ENCODE measurements at places on chromosomes 1 and 21.

GRCh38 chr21:43752758-43753438 lies 23.2 kb downstream of the CSTB start:
- DNase-seq, result no peak

DNA sequence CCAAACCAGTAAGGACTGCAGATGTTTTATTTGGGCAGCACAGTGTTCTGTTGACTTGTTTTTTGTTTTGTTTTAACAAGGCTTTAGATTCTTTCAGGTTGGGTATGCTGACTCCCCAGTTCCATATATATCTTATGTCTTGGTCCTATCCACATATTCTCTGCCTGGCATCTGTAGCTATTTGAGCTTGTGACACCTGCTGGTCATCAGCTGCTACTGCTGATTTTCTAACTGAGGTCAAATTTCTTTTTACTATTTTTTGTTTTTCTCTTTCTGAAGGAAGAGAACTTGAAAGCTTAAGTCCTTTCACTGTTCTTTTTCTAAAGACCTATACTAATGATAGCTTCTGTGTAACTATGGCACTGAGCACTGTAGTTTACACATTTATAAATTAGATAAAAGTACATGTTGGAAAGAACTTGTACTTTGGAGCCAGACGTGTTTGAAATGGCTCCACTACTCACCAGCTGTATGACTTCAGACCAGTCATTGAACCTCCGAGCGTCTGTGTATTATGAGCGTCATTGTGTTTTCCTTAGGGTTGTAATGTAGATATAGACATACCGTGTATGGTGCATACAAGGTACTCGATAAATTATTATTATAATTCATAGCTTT lies 109.4 kb downstream of the NRDC start:
- DNase-seq, result peak; percentile 8

GRCh38 chr1:116150368-116150767 lies 39.2 kb downstream of the MAB21L3 start:
- no peak for DNase-seq

DNA sequence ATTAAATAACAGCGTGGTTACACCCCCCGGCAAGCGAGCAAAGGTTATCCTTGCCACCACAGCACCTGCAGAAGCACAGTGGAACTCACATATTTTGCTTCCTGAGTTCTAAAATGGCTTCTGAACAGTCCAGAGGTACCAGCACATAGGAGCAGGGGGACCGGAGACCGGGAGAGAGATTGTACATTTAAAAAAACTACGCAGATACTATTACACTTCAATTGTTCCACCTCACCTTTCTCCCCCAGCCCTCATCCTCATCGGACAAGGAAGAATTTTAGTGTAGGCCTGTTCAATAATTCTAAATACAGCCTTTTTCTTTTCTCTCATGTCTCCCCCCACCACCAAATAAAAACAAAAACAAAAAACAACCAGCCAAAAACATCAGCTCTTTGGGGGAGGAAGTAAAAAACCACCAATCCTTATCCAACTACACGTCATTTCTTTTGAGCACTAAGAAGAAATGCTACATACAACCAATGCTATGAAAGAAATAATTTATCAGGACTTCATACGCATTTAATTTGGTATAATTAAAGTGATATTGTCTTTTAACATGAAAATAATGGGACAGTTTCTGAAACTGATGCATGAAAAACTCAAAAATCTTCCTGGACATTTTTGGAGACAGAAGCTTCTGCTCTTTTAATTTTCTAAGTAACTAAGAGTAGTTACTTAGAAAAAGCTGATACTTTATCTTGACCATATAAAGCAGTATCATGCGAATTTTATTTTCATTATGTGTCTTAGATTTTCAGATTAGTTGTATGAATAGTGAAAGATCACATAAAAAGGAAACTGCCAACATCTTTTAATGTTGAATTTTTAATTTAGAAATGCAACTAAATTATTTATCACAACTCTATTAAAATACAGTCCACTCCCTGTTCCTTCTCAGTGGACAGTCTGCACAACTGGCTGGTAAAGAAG lies 9.1 kb downstream of the CDKN2C start:
- DNase-seq, result no peak

GRCh38 chr21:42091899-42092508 lies 20.9 kb downstream of the UMODL1 start:
- no peak for DNase-seq

- DNase-seq, result no peak
Observed at GRCh38 chr1:69258842-69259241, 308.9 kb upstream of the LRRC7 start.

DNA sequence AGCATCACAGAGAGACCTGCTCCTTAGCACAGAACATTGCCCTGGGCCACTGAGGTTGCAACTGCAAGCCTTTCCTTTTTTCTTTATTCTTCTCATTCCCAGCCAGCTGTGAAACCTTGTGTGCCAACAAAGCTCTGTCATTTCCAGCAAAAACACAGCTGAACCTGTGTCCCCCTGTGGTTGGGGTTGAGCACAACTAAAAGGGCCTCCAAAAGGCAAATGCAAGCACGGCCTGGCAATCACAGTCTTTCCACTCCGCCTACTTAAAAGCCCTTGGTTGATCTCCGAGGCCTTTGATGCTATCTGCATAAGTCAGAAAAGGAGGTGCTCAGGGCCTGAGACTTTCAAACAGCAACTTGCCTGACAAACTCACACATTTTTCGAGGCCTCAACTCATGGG lies 32.7 kb downstream of the SUSD4 start:
- no peak for DNase-seq

DNA sequence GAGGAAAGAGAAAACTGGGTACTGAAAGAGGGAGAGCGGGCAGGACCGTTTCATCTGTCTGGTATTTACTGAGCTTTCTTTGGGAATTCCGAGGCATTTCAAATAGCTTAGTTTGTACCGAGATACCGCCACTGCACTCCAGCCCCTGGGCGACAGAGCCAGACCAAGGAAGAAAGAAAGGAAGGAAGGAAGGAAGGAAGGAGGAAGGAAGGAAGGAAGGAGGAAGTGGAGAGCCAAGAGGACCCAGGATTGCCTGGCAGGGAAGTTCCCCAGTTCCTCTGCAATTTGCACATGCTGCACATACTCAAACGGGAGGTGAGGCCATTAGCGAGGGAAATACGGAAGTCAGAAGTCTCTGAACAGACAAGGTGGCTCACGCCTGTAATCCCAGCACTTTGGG lies 961 bp upstream of the FUCA1 start:
- no peak for DNase-seq

DNA sequence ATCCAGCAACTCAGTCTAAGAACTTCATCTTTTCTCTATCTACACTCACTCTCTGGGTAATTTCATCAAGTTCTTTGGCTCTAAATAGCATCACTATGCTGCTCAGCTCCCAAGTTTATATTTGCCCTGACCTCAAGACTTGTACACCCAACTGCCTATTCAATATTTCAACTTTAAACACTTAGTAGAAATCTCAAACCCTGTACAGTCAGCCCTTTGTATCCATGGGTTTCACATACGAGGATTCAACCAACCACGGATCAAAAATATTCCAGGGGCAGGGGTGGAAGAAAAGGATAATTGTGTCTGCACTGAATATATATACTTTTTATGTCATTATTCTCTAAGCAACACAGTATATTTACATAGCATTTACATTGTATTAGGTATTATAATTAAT lies 13.9 kb downstream of the ASH1L start:
- no peak for DNase-seq

- DNase-seq, result no peak
Observed at GRCh38 chr1:77026135-77026534, 158.9 kb downstream of the ST6GALNAC5 start.

GRCh38 chr1:80827666-80828065 lies 973.1 kb upstream of the ADGRL2 start:
- DNase-seq, result no peak

DNA sequence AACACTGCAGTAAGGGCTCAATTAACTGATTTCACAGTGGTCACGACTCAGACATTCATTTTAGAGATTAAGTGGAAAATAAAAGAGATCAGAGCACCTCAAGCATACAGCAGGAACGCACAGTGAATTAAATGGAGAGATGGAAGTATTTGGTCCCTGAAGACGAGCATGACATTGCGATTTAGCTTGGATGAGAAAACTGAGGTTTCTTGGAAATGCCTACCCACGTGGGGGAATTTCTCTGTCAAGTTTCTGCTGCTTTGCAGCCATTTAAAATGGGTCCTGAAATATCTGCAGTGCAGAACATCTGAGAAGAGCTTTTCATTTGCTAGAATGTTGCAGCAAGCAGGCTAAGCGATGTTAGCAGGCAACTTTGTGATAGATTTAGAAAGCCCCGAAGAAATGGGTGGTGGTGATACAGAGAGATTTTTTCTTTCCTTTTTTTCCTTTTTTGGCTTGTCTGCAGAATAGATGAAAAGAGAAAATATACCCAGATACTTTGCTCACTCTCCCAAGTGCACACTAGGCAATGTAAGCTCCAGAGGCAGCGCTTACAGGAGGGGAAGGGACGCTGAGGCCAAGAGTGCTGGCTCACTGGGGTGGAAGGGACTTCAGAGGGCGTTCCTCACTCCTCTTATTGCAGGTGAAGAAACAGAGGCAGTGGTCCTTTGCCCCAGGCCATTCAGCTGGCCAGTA lies 258.0 kb downstream of the KCNJ6 start:
- no peak for DNase-seq

- no peak for DNase-seq
Observed at GRCh38 chr1:202952818-202953217, 5.3 kb downstream of the ADIPOR1 start.

- DNase-seq, result no peak
Observed at GRCh38 chr1:182332261-182333060, 59.1 kb downstream of the GLUL start.

GRCh38 chr1:156114919-156115513 lies 505 bp downstream of the LMNA start:
- DNase-seq, result no peak

DNA sequence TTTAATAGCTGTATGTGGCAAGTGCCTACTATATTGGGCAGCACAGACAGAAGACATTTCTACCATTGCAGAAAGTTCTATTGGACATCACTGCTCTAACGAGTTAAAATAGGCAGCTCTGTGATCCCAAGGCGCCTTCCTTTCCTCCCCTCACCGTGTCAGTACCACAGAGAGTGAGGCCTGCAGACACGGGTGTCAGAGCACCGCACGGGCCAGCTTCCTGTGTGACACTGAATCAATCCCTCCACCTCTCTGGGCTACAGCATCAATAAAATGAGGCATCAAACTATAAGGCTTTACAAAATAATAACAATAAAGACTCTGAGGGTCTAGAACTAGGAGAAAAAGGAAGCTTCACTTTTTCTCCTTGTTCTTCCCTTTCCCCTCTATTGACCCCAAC lies 246.7 kb downstream of the FOXD2 start:
- DNase-seq, result no peak

DNA sequence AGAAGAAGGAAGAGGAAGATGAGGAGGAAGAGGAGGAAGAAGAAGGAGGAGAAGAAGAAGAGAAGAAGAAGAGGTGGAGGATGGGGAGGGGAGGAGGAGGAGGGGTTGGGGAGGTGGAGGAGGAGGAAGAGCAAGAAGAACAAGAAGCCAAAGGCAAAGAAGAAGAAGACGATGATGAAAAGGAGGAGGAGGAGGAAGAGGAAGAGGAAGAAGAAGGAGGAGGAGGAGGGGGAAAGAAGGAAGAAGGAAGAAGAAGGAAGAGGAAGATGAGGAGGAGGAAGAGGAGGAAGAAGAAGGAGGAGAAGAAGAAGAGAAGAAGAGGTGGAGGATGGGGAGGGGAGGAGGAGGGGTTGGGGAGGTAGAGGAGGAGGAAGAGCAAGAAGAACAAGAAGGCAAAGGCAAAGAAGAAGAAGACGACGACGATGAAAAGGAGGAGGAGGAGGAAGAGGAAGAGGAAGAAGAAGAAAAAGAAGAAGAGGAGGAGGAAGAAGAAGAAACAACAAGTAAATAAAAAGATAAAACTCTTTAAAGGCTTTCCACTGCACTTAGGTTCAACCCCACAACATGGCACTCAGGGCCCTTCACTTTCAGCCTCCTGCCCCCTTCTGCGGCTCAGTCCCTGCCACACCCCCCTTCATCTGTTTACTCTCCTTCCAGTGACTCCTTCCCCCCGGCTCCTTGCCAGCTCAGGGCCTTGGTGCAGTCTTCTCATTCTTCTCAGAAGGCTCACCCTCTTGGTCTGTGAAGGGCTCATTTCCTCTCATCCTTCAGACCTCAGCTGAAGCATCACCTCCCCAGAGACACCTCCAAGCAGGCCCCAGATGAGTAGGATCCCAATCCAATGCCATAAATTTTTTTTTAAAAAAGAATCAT lies 114.0 kb downstream of the KCNN3 start:
- DNase-seq, result no peak

DNA sequence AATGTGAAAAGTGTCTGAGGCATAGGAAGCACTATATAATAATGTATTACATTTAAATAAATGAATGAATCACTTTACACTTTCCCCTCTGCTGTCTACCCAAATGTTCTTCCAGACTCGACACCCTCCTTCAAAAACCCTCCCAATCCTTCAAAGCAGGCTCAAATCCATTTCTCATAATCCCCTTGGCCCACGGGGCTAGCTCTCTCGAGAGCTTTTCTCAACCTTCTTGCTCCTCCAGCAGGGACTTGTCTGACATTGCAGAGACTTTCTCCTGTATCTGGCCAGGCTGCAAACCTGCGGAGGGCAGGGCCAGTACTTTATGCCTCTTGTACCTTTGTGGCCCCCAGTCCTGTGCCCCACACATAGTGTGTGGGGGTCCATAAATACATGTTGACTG lies 14.1 kb upstream of the CNTN2 start:
- no peak for DNase-seq

GRCh38 chr21:41816583-41817165 lies 49.8 kb upstream of the RIPK4 start:
- peak; percentile 60 for DNase-seq

All from stimulated activated CD4-positive, alpha-beta T cell treated with anti-CD3 and anti-CD28 coated beads, Interleukin-4, amount 100 ng/mL, for 24 hours (primary cell).